ENCODE measurements at places on chromosomes 7 and 10.

DNA sequence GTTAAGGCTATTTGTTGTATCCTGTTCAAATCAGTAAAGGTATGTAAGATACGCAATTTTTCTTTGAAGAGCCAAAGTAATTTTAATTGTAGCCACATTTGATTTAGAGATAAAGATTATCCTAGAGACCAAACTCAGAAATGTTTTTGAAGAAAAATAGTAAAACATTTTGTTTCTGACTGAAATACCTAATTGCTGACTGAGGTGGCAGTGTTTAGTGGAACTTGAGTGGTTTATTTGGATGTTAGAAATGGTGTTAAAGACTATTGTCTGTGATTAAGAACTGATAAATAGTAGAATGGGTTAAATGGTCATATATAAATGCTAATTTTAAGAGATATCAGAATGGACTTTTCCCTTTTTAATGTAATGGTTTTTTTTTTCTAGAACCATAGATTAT, 15.3 kb downstream of the EDRF1 start:
- no peak for DNase-seq

DNA sequence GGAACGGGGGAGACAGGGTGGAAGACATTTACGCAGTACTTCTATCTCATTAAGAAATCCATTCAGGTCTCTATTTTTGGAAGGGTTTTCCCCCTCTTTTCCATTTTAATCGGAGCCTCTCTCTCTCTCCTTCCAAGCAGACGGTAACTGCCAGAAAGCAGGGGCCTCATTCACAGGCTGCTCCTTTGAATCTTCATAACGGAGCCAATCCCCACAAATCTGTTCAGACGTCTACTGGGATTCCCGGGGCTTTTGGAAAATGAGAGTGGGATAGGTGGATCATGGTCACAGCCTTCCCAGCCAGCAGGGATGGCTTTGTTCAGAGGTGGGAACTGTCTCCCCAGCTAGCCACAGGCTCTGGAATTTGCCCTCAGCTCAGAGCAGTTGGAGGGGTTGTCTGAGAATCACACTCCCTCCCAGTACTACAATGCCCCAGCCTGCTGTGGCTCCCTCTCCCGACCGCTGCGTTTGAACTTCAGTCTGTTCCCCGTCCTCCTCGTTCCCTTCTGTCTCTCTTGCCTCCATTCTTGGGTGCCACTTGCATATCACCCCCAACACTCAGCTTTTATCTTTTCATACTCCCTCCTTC, 413.6 kb downstream of the PLXNA4 start:
- DNase-seq, result no peak

DNA sequence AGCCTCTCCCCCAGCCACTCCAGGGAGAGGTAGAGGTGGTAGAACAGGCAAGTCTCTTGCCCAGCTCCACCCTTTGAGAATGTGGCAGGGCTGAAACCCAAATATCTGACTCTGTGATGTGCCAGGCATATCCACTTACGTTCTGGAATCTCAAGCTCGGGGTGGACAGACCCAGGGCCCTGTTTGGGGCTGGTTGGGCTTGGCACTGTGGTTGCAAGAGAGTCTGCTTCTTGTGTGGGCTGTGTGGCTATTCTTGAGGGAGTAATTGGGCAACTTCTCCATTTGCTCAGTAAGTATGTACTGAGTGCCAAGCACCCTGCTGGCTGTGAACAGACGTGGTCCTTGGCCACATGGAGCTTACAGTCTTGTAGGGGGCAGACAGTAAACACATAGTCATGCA, 4.7 kb downstream of the UBTD1 start:
- no peak for DNase-seq

DNA sequence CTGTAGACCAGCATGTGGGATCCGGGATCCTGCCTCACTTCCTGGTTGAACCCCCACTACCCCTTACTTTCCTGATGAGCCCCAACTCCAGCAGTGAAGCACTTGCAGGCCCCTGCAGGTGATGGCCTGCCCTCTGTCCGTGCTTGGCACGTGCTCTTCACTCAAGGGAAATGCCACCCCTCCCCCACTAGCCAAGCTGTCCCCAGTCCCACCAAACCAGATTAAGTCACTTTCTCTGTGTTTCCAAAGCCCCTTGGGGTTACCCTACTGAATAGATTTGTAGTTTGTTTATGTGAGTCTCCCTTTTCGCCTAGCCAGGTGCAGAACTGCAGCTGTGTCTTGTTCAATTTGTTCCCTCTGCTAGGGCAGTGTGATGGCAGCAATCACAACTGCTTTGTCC, 121.7 kb downstream of the WDFY4 start:
- DNase-seq, result no peak

DNA sequence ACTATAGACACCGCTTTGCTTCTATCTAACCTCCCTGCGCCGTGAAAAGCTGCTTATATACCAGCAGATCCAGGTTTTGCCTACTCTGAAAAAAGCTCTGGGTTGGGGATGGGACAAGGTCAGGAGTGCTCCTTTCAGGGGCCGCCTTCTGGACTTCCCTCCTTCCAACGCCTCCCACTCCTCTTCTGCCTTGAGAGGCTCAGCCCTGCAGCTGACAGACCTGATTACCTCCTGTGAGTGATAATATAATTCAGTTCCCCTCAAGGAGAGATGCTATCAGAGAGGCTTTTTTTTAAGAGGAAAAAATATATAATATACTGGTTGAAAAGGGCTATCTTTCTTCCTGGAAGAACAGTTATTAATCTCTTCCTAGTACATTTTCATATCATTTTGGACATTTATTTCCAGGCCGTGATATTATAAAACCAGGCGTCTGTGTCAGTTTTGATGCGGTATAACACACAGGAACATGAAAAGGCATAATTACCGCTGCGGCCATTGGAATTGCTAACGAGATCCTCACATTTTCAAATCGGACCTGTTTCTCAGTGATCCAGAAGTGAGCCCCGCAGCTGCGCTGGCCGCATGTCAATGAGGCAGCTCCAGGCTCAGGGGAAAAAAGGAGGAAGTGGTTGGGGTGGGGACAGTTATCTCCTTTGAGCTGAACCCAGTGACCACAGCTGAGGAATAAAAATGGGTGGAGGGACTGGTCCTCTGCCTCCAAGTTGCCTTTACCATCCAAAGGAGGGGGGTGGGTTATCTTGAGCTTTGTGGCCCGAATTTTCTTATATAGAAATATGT, 457.1 kb downstream of the TYW1 start:
- DNase-seq, result no peak

DNA sequence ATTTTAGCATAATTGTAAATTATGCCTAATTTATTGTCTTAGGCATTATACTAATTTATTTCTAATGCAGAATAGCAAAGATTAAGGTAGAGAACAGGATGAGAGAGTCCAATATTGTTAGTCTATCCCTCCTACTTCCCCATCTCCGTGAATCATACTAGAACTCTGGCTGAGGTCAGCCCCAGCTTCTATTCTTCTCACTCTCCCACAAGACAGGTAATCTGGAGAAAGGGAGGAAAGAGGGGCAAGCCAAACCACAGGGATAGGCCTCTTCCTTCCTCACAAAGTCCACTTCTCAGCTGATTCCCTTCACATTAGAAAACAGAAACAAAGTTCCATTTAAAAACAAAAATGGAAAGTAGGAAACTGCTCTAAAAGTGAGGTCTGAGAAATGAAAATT, 117.5 kb upstream of the LAMB4 start:
- DNase-seq, result no peak

DNA sequence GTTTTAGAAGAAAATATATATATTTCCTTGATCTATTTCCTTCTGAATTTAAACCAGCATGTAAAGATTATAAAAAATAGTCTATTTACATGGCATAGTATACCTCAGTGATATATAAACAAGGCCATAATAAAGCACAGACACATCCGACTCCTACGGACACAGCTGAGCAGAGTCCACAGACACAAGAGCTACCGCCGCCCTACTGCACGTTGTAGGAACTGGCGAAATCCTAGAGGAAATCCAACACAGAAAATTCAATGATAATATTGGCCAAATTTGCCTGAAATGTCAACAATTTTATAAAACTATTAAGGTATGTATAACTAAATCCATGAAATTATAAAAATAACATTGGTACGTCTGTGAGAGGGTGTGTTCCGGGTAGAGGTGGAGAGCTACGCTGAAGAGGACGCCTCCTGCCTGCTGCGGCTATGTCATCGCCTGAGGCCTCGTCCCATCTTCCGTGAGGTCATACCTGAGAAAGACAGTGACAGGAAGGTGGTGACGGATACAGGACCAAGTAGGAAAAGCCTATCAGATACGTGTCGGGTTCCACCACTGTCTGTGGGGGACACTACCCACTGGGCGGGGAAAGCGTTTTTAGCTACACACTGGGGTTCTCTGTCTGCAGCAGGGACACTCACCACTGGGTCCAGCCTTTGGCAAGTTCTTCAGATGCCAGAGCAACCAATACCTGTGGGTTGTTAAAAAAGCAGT, 29.3 kb upstream of the NCAPG2 start:
- no peak for DNase-seq

Measured in A549 (cell line).